ENCODE measurements at places on chromosomes 2 and 18.

GRCh38 chr2:135144343-135144742 is 92.3 kb downstream of the RAB3GAP1 start:
- no peak for DNase-seq

- peak; percentile 44 for DNase-seq
Measured at GRCh38 chr2:205802065-205802464, 119.8 kb downstream of the NRP2 start.

DNA sequence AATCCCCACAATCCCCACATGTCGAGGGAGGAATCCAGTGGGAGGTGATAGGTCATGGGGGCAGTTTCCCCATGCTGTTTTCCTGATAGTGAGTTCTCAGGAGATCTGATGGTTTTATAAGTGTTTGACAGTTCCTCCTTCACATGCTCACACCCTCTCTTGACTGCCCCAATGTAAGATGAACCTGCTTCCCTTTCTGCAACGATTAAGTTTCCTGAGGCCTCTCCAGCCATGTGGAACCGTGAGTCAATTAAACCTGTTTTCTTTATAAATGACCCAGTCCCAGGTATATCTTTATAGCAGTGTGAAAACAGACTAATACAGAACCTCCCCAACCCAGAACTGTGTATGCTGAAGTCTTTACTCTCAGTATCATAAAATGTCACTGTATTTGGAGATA is 289.5 kb upstream of the MMADHC start:
- DNase-seq, result no peak

GRCh38 chr2:212146416-212146815 is 392.2 kb downstream of the ERBB4 start:
- DNase-seq, result no peak
